ENCODE measurements at places on chromosomes 2 and 18. TPM values are rescaled to one million over a fixed set of nuclear protein-coding genes. Genes with fewer than 3 reads are reported as not detected.

GRCh38 chr2:117771969-117772630 lies 42.4 kb upstream of the DDX18 start:
- DNase-seq, result no peak
- no peak overlapping the region for H3K27ac ChIP-seq
- H3K36me3 ChIP-seq, result no peaks in the 10 kb centered on the region
- H3K4me3 ChIP-seq, result no peak overlapping the region
- H3K27me3 ChIP-seq, result no peaks in the 10 kb centered on the region

DNA sequence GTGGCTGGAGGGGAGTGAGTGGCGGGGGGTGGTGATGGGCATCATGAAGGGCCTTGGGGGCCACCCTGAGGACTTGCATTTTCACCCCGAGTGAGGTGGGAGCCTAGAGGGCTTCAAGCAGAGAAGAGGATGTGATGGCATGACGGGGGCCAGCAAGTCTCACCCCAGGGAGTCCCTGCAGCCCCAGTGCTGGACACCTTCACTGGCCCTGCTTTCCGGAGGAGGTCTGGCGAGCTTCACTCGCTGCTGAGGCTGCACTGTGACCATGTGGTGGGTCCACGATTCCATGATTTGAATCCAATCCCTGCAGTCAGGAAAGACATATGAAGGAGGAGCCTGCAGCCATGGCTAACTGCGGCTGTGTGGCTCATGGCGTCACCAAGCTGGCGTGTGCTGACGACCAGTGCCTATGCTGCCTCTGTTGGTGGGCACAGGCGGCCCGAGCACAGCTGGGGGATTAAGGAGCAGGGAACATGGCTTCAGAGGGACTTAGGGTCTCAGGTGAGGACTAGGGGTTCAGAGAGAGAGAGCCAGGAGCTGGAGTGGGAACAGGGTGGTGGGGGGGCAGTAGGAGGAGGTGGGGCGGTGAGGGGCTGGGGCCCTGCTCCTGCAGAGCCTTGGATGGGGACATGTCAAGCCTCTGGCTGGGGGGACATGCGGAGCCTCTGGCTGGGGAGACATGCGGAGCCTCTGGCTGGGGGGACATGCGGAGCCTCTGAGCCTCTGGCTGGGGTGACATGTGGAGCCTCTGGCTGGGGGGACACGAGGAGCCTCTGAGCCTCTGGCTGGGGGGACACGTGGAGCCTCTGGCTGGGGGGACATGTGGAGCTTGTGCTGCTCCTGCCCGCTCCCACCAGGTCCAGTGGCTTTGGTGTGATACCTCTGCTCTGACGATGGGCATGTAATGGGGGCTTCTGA lies 3.6 kb downstream of the ZAP70 start:
- DNase-seq, result peak; percentile 54
- no peak overlapping the region for H3K4me3 ChIP-seq
- H3K36me3 ChIP-seq, result no peaks in the 10 kb centered on the region
- H3K4me1 ChIP-seq, result no peaks in the 10 kb centered on the region
- no peaks in the 10 kb centered on the region for H3K27me3 ChIP-seq
- no peak overlapping the region for H3K27ac ChIP-seq

GRCh38 chr2:56239437-56239836 lies 55.6 kb downstream of the CCDC85A start:
- H3K36me3 ChIP-seq, result no peaks in the 10 kb centered on the region
- H3K27me3 ChIP-seq, result no peaks in the 10 kb centered on the region
- no peaks in the 10 kb centered on the region for H3K4me1 ChIP-seq
- no peak overlapping the region for H3K27ac ChIP-seq

DNA sequence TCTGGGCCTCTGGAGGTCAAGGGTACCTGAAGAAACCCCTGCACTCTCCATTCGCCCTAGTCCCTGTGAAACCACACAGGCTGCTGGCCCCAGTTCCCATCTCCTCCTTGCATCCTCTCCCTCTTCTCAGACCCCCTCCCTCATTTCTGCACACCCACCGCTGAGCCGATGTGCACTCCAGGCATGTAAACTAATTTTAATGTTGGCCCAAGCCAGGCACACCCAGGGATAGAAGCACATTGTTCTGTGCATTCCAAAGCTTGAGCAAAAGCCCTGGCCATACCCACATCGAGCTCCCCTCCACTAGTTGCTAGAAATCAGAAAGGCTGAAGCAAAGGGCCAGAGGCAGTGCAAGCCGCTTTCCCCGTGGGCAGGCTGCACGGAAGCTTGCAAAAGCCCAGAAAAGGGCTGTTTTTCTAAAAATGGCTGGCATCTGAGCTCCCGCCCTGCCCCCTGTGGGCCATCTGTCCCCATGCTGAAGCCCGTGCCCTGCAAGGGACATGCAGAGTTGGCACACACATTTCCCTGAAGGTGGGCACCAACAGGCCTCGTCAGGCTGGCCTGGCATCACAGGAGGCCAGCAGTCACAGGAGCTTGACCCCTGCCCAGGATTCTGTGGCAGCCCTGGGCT lies 181.6 kb downstream of the SMAD7 start:
- DNase-seq, result no peak
- no peaks in the 10 kb centered on the region for H3K36me3 ChIP-seq
- H3K4me3 ChIP-seq, result no peak overlapping the region
- H3K27me3 ChIP-seq, result no peaks in the 10 kb centered on the region
- no peak overlapping the region for H3K27ac ChIP-seq

DNA sequence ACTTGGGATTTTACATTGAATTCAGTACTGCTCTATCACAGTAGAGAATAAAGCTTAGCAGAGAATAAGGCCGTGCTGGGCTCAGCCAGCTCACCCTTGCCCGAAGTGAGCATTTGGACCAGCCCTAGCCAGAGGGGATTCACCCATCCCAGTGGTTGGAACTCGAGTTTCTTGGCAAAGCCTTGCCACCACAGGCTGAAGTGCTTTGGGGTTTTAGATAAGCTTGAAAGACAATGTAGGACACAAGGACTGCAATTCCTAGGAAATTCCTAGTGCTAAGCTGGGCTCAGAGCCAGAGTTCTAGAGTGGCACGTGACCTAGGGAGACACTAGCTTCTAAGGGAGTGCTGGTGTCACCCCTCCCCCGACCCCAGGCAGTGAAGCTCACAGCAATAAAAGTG lies 28.0 kb downstream of the SERPINB11 start:
- H3K4me1 ChIP-seq, result peaks cover 8% of the 10 kb centered on the region
- no peaks in the 10 kb centered on the region for H3K36me3 ChIP-seq

DNA sequence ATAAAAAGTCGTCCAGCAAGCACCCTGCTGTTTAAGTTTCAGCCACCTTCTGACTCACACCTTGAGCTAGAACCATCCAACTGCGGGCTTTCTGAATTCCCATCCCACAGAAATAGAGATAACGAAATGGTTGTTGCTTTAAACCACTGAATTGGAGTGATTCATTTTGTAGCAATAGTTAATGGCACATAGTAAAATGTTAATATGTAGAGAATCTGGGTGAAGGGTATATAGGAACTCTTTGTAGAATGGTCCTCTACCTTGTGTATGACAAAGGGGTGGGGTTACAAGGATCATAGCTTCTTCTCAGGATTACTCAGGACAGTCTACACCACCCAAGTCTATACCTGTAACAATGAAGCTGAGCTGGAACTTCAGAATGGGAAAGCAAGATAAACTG lies 2.4 kb upstream of the MAPRE3 start:
- no peak overlapping the region for H3K27ac ChIP-seq
- no peaks in the 10 kb centered on the region for H3K27me3 ChIP-seq
- H3K4me1 ChIP-seq, result peaks cover 24% of the 10 kb centered on the region
- no peak for DNase-seq

GRCh38 chr2:240513549-240514287 lies 44.1 kb downstream of the ANKMY1 start:
- H3K27me3 ChIP-seq, result no peaks in the 10 kb centered on the region
- H3K36me3 ChIP-seq, result no peaks in the 10 kb centered on the region
- peak; percentile 85 for DNase-seq
- no peak overlapping the region for H3K27ac ChIP-seq
- H3K4me1 ChIP-seq, result peaks cover 4% of the 10 kb centered on the region

- H3K27me3 ChIP-seq, result no peaks in the 10 kb centered on the region
- DNase-seq, result no peak
- no peak overlapping the region for H3K27ac ChIP-seq
- no peaks in the 10 kb centered on the region for H3K36me3 ChIP-seq
These were observed 69.4 kb upstream of the ARHGAP28 start for GRCh38 chr18:6659963-6660725.

GRCh38 chr18:32373995-32374394 lies 96.7 kb downstream of the GAREM1 start:
- DNase-seq, result no peak
- no peaks in the 10 kb centered on the region for H3K36me3 ChIP-seq
- H3K27me3 ChIP-seq, result no peaks in the 10 kb centered on the region
- H3K4me3 ChIP-seq, result no peak overlapping the region
- no peak overlapping the region for H3K27ac ChIP-seq

DNA sequence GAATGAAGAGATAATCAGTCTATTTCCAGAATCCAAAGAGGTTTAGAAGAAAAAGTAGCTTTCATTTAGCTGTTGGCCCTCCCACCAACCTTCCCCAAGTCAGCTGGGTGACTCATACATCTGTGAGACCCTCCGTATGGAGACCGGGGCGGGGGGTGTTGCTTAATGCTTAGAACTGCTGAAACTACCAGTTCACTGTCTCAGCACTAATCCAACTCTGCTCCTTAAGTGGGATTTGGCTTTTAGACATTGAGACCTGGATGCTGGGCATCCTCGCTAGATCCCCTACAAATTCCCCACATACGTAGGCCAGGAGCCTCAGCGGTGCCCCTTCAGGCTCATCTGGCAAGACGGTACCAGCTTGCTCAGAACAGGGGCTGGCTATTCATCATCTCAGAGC lies at the start of gene SAG:
SAG (plus strand) TSS at position 252 of the 400 bp plus-strand sequence. CDS start 1,374 bp downstream, outside the sequence.
- H3K4me3 ChIP-seq, result no peak within 1 kb of the TSS
- H3K27me3 ChIP-seq, result no peaks in the 10 kb centered on the region
- DNase-seq, result no peak

DNA sequence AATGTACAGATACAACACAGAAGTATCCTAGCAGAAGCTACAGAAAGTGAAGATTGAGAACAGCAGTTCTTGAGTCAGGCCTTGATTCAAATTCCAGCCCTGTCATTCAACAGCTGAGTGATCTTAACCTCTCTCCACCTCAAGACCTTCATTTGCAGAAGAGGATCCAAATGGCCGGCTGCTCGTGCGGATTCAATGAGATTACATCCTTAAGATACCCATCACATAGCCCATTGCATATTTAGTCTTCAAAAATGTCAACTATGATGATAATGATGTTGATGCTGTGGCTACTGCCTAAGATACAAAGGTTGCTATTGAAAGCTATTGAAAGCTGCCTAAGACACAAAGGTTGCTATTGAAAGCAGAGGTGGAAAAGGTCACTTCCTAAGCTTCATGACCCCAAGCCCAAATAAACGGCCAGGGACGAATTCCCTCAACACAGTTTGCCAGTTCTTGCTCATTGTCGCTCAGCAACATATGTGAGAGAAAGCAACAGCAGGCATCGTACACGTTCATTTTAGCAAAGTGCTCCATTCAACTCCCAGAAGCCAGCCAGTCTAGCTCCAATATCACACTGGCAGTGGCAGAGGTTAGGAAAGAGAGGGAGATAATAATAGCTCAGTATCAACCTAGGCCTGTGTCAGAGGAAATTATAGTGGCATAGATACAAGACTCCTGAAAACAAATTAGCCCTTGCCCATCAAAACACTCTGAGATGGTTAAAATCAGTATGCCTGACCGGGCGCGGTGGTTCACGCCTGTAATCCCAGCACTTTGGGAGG lies 36.1 kb downstream of the MRPL35 start:
- H3K27ac ChIP-seq, result peak overlapping the region; percentile 57
- no peaks in the 10 kb centered on the region for H3K27me3 ChIP-seq
- DNase-seq, result peak; percentile 33
- H3K4me3 ChIP-seq, result no peak overlapping the region

GRCh38 chr18:62105376-62105775 lies 81.5 kb downstream of the PIGN start:
- H3K27ac ChIP-seq, result no peak overlapping the region
- H3K27me3 ChIP-seq, result no peaks in the 10 kb centered on the region
- H3K36me3 ChIP-seq, result no peaks in the 10 kb centered on the region
- no peak for DNase-seq

- H3K36me3 ChIP-seq, result no peaks in the 10 kb centered on the region
- peak overlapping the region; percentile 90 for H3K4me3 ChIP-seq
- no peaks in the 10 kb centered on the region for H3K27me3 ChIP-seq
- DNase-seq, result peak; percentile 69
- peaks cover 15% of the 10 kb centered on the region for H3K4me1 ChIP-seq
These were observed 497 bp downstream of the PLA2R1 start for GRCh38 chr2:160061944-160062291.

GRCh38 chr18:70489986-70490933 lies 201.4 kb downstream of the SOCS6 start:
- no peaks in the 10 kb centered on the region for H3K36me3 ChIP-seq
- no peak overlapping the region for H3K4me3 ChIP-seq
- no peaks in the 10 kb centered on the region for H3K27me3 ChIP-seq
- no peak for DNase-seq

- peaks cover 8% of the 10 kb centered on the region for H3K4me1 ChIP-seq
- no peak for DNase-seq
- no peaks in the 10 kb centered on the region for H3K27me3 ChIP-seq
- no peak overlapping the region for H3K27ac ChIP-seq
- no peaks in the 10 kb centered on the region for H3K36me3 ChIP-seq
- no peak overlapping the region for H3K4me3 ChIP-seq
These were observed 84.4 kb downstream of the SESTD1 start for GRCh38 chr2:179180242-179180641.

GRCh38 chr2:36783246-36783645 lies 86.7 kb downstream of the VIT start:
- no peak for DNase-seq
- no peak overlapping the region for H3K4me3 ChIP-seq
- H3K27ac ChIP-seq, result no peak overlapping the region

DNA sequence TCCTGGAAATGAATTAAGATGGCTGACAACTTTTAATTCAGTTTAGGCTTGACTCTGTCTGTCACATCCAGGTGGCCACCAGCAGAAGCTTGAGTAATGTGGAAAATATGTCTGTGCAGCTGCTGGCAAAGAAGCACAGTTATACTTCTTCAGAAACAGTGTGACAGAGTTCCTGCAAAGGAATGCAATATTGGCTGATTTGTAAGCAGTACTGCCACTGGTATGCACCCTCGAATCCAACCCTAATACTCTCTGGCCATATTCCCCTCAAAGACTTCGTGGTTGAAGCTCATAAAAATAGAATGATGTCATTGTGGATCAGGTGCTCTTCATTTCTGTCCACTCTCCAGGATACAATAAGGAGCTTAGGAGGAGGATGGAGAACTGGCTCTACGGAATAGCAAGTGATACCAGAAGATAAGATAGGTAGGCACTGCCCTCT lies 86.2 kb downstream of the METTL8 start:
- H3K27ac ChIP-seq, result peak overlapping the region; percentile 78
- no peaks in the 10 kb centered on the region for H3K27me3 ChIP-seq
- H3K4me1 ChIP-seq, result peaks cover 34% of the 10 kb centered on the region
- H3K4me3 ChIP-seq, result no peak overlapping the region
- DNase-seq, result no peak

Gene SYT4
- total RNA-seq, result 6.1 TPM

Gene REEP1
- 61.7 TPM for total RNA-seq

Gene TUBB8B
- total RNA-seq, result not detected

Gene PLGLB2
- 1.9 TPM for total RNA-seq

Gene CIB4
- not detected for total RNA-seq

Gene DNMT3A
- 30.2 TPM for total RNA-seq

Gene TNFAIP6
- total RNA-seq, result 3.6 TPM

Gene SCG2
- 16.8 TPM for total RNA-seq

Gene ZNF407
- 18.3 TPM for total RNA-seq

Gene LONRF2
- total RNA-seq, result 17.1 TPM

Gene ANKRD36C
- total RNA-seq, result 29.1 TPM
